ENCODE measurements at places on chromosomes 2 and 18.

DNA sequence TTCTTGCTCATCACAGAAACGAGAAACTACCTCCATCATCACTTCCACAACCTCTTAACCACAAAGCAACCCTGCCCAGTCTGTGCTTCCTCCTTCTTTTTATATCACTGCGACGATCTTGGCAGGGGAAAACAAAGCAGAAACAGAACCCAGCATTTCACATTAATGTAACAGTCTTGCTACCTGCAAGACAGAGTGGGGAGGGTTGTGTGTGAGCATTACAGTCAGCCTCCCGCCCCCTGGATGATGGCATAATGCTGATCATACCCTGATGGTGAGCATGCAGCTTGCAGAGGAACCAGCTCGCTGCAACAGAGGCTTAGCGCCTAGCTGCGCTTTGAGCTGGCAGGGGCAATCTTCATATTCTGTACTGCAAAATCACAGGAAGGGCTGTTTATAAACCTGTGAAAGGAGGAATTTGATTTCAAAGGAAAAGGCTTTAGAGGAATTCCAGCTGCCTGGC lies 376.1 kb downstream of the IRS1 start:
- no peaks in the 10 kb centered on the region for H3K36me3 ChIP-seq
- no peak overlapping the region for H3K27ac ChIP-seq
- H3K27me3 ChIP-seq, result peaks cover 3% of the 10 kb centered on the region
- peak overlapping the region; percentile 3 for H3K4me3 ChIP-seq
- peaks cover 13% of the 10 kb centered on the region for H3K4me1 ChIP-seq
- DNase-seq, result peak; percentile 62

DNA sequence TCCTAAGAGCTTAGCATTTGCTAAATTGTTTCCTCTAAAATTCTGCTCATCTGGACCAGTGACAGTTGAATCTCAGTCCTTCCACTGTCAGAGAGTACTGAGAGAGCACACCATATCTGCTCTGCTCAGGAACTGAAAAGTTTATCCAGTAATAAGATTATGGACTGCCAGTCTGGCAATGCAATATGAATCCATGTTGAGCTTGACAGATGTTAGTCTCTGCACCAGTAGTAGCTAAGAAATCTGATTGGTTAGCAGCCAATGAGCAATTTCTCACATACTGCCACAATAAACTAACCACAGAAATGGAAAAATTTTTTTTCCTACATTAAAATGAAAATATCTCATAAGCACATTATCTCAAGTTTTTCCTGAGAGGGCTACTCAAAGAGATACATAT lies 2.3 kb downstream of the PRKD3 start:
- H3K4me3 ChIP-seq, result no peak overlapping the region
- DNase-seq, result no peak
- H3K27ac ChIP-seq, result no peak overlapping the region
- no peaks in the 10 kb centered on the region for H3K36me3 ChIP-seq
- H3K27me3 ChIP-seq, result no peaks in the 10 kb centered on the region

- no peak overlapping the region for H3K4me3 ChIP-seq
- DNase-seq, result no peak
- peaks cover 8% of the 10 kb centered on the region for H3K36me3 ChIP-seq
- H3K27me3 ChIP-seq, result no peaks in the 10 kb centered on the region
- H3K4me1 ChIP-seq, result no peaks in the 10 kb centered on the region
- H3K27ac ChIP-seq, result no peak overlapping the region
These were observed 96.2 kb downstream of the NCK2 start for GRCh38 chr2:105840933-105841332.

- DNase-seq, result no peak
- H3K27ac ChIP-seq, result no peak overlapping the region
- no peaks in the 10 kb centered on the region for H3K4me1 ChIP-seq
- H3K36me3 ChIP-seq, result no peaks in the 10 kb centered on the region
- no peak overlapping the region for H3K4me3 ChIP-seq
These were observed 12.3 kb upstream of the SLC35F5 start for GRCh38 chr2:113768770-113769169.

Measured in common myeloid progenitor, CD34-positive (primary cell).